Right ventricle myocardium superior (tissue), 1 donor: ENCODE measurements at places on chromosomes 1 and 21.
A peak's percentile ranks its signal among the peaks of the same experiment; 100 is the strongest.

- DNase-seq, result no peak
Observed at GRCh38 chr1:199549421-199549820, 478.1 kb upstream of the NR5A2 start.

DNA sequence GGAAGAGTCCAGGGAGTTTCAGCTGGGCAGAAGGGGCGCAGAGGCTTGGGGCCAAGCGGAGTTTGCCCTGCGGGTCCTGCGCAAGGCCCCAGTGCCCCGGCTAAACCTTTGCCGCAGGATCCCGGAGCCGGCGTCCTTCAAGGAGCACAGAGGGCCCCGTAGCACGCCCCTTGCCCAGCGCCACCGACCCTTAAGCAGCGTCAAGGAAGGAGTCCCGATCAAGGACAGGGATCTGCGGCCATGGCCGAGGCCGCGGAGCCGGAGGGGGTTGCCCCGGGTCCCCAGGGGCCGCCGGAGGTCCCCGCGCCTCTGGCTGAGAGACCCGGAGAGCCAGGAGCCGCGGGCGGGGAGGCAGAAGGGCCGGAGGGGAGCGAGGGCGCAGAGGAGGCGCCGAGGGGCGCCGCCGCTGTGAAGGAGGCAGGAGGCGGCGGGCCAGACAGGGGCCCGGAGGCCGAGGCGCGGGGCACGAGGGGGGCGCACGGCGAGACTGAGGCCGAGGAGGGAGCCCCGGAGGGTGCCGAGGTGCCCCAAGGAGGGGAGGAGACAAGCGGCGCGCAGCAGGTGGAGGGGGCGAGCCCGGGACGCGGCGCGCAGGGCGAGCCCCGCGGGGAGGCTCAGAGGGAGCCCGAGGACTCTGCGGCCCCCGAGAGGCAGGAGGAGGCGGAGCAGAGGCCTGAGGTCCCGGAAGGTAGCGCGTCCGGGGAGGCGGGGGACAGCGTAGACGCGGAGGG lies 520 bp downstream of the CLIC6 start:
- DNase-seq, result no peak

- no peak for DNase-seq
Observed at GRCh38 chr1:55369474-55369873, 154.3 kb upstream of the USP24 start.

DNA sequence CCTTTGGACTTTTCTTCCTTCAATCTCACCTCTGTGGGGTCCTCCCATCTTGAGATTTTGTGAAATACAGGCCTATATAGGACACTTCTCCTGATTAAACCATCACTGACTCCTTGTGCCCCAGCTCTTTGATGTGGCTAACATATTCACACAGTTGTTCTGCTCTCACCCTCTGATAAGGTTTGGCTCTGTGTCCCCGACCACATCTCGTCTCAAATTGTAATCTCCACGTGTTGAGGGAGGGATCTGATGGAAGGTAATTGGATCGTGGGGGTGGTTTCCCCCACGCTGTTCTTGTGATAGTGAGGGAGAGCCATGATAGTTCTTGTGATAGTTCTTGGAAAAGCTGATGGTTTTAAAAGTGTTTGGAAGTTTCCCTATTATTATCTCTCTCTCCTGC lies 19.7 kb downstream of the LRRC7 start:
- DNase-seq, result no peak

DNA sequence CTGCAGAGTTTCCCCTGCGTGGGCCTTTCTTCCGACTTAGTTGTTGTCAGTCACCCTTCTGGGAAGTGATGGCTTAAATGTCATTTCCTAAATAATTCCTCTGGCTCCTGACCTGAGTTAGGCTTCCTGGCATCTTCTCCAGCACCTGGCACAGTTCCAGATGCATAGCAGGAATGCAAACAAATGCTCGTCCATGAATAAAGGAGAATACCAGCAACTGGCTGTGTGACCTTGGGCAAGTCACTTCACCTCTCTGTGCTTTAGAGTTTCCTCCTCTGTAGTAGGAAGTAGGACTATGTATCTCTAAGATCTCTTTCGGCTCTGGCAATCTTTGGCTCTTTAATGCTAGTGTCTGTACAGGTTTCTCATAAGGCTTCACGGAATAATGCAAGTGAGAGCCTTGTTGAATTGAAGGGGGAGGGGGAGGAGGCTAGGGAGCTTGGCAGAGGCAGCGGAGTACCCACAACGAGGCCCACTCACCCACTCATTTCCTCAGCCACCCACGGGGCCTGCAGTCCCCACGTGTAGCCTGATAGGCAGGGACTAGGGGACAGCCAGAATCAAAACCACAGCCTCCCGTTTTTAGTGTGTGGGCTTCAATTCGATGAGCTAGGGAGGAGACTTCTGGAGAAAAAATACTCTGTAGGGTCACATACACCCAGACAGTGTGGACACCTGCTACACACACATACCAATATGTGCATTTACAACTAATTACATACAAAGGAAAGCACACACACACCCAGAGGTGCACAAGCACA lies 48.1 kb downstream of the TENT5C start:
- no peak for DNase-seq

- DNase-seq, result no peak
Observed at GRCh38 chr1:64192290-64192689, 11.1 kb upstream of the UBE2U start.

- DNase-seq, result no peak
Observed at GRCh38 chr21:38661889-38662568, 143.7 kb upstream of the ETS2 start.

GRCh38 chr21:28798798-28799197 lies 193.9 kb downstream of the LTN1 start:
- no peak for DNase-seq

DNA sequence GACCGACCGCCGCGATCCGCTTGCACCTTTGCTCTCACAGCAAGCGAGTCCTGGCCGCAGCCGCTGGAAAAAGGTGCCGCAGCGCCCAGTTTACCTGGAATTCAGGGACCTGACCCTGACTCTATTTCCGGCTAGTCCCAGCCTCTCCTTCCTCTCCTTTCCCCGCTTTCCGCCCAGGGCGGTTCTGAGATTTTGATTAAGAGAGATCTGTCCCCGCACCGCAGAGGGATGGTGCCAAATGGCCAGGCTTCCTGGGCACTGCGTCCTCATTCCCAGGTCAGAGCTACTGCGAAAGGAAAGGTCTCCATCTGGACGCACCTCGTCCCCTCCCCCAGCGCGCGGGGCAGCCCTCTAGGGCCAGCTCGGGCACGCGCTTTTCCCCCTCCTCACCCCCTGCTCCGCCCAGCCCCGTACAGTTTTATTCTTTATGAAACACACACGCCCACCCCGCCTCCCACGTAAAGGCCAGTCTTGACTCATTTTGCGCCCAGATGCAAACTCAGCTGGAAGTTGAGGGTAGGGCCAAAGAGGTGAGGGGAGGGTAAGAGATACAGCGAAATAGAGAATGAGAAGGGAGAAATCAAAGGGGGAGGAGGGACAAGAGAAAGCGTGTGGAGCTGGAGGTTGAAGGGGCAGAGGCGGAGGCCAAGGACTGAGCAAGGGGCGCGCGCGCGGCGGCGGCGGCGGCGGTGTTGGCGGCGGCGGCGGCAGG lies 411.8 kb upstream of the ESRRG start:
- DNase-seq, result peak; percentile 41

DNA sequence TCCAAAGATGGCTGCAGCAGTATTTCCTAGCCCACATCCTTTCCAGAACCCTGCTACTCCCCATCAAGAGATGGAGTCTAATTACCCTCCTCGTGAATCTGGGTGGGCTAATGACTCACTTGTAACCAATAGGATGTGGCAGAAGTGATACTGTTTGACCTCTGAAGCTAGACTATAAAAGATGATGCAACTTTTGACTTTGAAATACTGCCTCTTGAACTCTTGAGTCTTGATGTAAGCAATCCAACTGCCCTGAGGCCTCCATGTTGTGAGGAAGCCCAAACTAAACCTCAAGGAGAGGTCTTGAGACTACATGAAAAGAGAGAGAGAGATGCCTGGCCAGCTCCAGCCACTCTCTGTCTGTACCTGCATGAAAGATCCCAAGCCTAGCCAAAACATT lies 29.5 kb downstream of the LMO4 start:
- no peak for DNase-seq

GRCh38 chr1:39650431-39650830 lies 11.0 kb upstream of the HEYL start:
- no peak for DNase-seq

GRCh38 chr1:242240691-242241090 lies 241.8 kb upstream of the MAP1LC3C start:
- no peak for DNase-seq
